ENCODE measurements at places on chromosomes 1 and 21. TPM values are rescaled to one million over a fixed set of nuclear protein-coding genes. Genes with fewer than 3 reads are reported as not detected.

GRCh38 chr1:29368936-29369932 is 132.9 kb downstream of the PTPRU start:
- no peaks in the 10 kb centered on the region for H3K27me3 ChIP-seq
- no peak overlapping the region for H3K4me3 ChIP-seq
- H3K27ac ChIP-seq: no peak overlapping the region

CYP4A11 gene
- total RNA-seq: not detected

DNA sequence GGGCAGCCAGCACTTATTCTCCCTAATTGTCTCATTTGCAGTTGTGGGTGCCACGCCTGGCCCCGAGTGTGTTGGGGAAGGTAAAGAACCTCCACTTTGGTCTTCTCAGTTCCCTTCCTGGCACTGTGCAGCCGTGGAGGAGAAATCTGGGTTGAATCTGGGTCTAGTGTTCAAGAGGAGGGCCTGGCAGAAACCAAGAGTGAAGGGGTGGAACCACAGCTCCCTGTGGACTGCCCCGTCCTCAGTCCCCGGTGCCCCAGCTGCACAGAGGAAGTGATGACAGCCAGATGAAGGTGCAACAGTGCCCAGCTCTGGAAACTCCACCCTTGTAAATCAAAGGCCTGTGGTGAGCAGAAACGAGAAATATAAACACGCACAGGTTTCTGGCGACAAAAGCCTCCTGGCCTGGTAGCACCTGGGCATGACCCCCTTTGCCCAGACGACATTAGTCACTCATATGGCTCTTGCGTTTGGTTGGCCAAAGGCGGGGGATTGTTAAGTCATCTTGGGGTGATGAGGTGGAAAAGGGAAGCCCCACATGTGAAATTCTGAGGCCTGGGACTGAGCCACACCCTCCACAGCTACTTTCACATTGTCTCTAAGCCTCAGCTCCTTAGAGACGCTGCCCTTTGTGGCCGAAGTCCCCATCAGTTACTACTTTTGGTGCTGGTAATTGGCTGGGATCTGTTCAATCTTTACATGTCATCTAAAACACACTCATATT is 4.2 kb upstream of the ECE1 start:
- no peak overlapping the region for H3K27ac ChIP-seq
- H3K36me3 ChIP-seq: no peaks in the 10 kb centered on the region
- peaks cover 31% of the 10 kb centered on the region for H3K4me1 ChIP-seq
- H3K27me3 ChIP-seq: no peaks in the 10 kb centered on the region
- H3K4me3 ChIP-seq: no peak overlapping the region

DNA sequence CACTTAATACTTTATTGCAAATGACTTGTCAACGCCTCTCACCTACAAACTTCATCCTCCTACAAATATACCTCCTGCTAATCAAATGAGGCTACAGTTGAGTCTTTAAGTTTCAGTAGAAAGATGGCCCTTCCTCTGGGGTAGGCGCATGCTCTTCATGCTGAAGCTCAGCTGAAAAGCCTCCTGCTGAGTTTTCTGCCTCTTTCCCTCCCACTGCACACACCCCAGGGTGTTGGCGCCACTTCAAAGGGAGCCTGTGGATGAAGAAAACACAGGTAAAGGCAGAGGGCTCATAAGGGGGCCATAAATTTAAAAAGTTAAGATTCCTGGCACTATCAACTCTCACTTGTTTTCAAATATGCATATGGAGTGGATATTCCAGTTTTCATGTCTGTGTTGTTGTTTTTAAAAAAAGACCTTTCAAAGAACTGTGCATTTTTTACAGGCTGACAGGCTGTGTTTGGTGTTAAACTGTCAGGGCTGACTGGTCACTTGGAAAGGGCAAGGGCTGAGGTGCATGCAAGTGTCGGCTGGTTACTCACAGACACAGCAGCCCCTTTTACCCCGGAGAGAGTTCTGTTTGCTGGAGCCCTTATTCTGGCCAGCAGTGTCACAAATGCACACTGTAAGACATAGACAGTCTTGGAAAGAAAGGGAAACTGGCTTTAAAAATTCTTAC is 42.9 kb upstream of the LGALS8 start:
- no peak for DNase-seq
- H3K27ac ChIP-seq: no peak overlapping the region
- no peak overlapping the region for H3K4me3 ChIP-seq
- H3K4me1 ChIP-seq: no peaks in the 10 kb centered on the region
- H3K27me3 ChIP-seq: no peaks in the 10 kb centered on the region
- no peaks in the 10 kb centered on the region for H3K36me3 ChIP-seq

- no peak for DNase-seq
- 0 out of 2 replicates have a peak overlapping the region, but pooled peaks have one; percentile 37 for H3K27ac ChIP-seq
- H3K36me3 ChIP-seq: no peaks in the 10 kb centered on the region
- peaks cover 56% of the 10 kb centered on the region for H3K4me1 ChIP-seq
- no peaks in the 10 kb centered on the region for H3K27me3 ChIP-seq
These were observed 54.7 kb downstream of the ROR1 start for GRCh38 chr1:63828322-63829044.

- H3K4me3 ChIP-seq: no peak overlapping the region
- H3K4me1 ChIP-seq: no peaks in the 10 kb centered on the region
- peak; percentile 66 for DNase-seq
- H3K36me3 ChIP-seq: no peaks in the 10 kb centered on the region
- H3K27me3 ChIP-seq: no peaks in the 10 kb centered on the region
These were observed 37.2 kb upstream of the SCCPDH start for GRCh38 chr1:246687002-246687401.

GRCh38 chr1:202200112-202200548 is 6.5 kb downstream of the LGR6 start:
- DNase-seq: peak; percentile 35
- H3K36me3 ChIP-seq: no peaks in the 10 kb centered on the region
- H3K4me1 ChIP-seq: peaks cover 4% of the 10 kb centered on the region
- H3K27ac ChIP-seq: no peak overlapping the region
- H3K27me3 ChIP-seq: peaks cover 8% of the 10 kb centered on the region
- H3K4me3 ChIP-seq: no peak overlapping the region

GRCh38 chr1:39657923-39658485 is 13.9 kb downstream of the NT5C1A start:
- peak; percentile 93 for DNase-seq
- H3K27me3 ChIP-seq: peaks cover 60% of the 10 kb centered on the region
- H3K4me1 ChIP-seq: 0 out of 2 replicates have a peak, but pooled peaks cover 6% of the 10 kb centered on the region
- no peak overlapping the region for H3K4me3 ChIP-seq
- no peak overlapping the region for H3K27ac ChIP-seq

- peaks cover 24% of the 10 kb centered on the region for H3K4me1 ChIP-seq
- no peaks in the 10 kb centered on the region for H3K36me3 ChIP-seq
- H3K4me3 ChIP-seq: peak overlapping the region; percentile 91
- DNase-seq: peak; percentile 49
- H3K27me3 ChIP-seq: no peaks in the 10 kb centered on the region
These were observed 773 bp upstream of the DDX59 start for GRCh38 chr1:200670242-200671118.

DNA sequence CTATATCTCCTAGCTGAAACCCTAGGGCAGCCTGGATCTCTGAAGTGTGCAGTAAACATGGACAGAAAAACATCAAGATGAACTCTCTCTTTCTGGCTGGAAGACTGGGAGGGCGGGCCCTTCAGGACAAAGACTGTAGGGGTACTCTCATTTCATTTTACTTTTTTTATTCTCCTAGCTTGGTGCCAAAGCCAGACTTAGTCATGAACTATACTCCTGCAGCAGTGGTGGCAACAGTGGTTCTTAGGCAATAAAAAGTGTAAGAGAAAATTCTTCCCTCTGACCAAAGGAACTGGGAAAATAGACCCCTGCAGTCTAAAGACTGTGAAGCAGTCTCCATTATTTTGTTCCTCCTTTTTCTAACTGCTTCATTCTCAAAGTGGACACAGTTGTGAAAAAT is 213.8 kb upstream of the JUN start:
- H3K4me3 ChIP-seq: no peak overlapping the region
- no peaks in the 10 kb centered on the region for H3K4me1 ChIP-seq
- no peak overlapping the region for H3K27ac ChIP-seq
- no peaks in the 10 kb centered on the region for H3K36me3 ChIP-seq
- H3K27me3 ChIP-seq: no peaks in the 10 kb centered on the region
- no peak for DNase-seq

MCOLN2 gene
- 10.9 TPM for total RNA-seq

DNA sequence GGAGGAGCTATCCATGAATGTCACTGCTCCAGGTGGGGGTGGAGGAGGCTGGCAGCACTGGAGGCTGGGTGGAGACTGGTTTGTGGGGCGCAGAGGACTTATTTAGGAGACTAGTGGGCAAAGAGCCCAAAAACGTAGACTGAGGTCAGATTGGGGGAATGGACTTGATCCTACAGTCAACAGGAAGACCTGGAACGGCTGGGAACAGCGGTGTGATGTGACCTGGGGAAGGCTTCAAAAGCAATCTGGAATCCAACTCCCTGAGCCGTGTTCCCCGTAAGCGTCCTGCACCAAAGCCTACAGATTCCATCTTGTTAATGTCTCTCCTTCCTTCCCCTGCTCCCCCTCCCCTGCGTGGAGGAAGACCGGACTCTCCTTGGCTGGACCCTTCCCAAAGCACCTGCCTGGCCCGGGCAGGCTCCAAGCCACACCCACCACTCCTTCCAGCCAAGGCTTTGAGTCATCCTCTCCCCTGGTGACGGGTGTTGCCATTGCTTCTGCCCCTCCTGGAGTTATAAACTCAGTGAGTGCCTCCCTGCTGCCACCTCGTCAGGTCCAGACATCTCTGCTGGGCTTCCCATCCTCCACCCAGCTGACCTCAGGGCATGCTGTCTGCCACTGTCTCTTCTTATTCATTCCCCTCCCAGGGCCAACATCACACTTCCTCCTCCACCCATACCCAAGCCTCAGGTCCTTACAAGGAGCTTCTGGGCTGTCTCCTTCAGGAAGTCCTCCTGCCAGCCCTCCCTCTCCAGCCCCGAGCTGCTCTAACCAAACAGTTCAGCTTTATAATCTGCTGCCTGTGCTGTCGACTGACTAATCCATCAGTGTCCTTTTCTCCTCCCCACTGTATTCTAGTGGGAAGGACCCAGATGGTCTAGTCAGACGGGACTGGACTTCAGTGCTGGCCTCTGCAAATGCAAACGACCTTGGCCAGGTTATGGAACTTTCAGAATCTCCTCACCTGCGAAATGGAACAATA is 1.6 kb upstream of the CLSTN1 start:
- peaks cover 25% of the 10 kb centered on the region for H3K4me1 ChIP-seq
- H3K4me3 ChIP-seq: peak overlapping the region; percentile 87
- DNase-seq: peak; percentile 77

SLC45A1 gene
- 2.3 TPM for total RNA-seq

DNA sequence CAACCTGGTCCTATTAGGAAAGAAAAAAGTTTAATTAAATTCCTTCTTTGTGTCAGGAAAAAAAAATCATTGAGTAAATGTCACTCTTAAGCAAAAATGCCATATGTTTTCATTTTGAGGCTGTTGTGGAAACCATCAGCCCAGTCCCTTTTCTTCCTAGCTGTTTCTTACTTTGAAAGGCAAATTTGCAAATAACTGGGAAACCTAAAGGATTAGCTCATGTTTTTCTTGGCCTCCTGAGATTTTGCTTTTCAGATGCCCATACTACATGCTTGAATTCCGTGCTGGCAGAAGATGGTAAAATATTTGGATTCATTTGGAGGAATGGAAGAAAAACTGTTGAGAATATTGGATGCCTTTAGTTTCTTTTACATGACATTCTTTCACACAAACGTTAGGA is 182.1 kb upstream of the ADAMTS5 start:
- no peak overlapping the region for H3K27ac ChIP-seq
- H3K4me3 ChIP-seq: no peak overlapping the region
- H3K27me3 ChIP-seq: no peaks in the 10 kb centered on the region
- DNase-seq: no peak

GRCh38 chr1:189434461-189434860 is 1043.2 kb downstream of the BRINP3 start:
- H3K4me1 ChIP-seq: no peaks in the 10 kb centered on the region
- no peak for DNase-seq
- H3K36me3 ChIP-seq: no peaks in the 10 kb centered on the region
- no peak overlapping the region for H3K27ac ChIP-seq

LGR6 gene
- 0.66 TPM for total RNA-seq

RGSL1 gene
- not detected for total RNA-seq

- no peaks in the 10 kb centered on the region for H3K4me1 ChIP-seq
- no peak overlapping the region for H3K27ac ChIP-seq
- H3K36me3 ChIP-seq: no peaks in the 10 kb centered on the region
- DNase-seq: no peak
These were observed 114.5 kb upstream of the PLXNA2 start for GRCh38 chr1:208358651-208359050.

- H3K36me3 ChIP-seq: no peaks in the 10 kb centered on the region
- H3K4me1 ChIP-seq: no peaks in the 10 kb centered on the region
- H3K4me3 ChIP-seq: no peak overlapping the region
- no peak for DNase-seq
These were observed 22.5 kb upstream of the MORC3 start for GRCh38 chr21:36297406-36297937.

- H3K27me3 ChIP-seq: no peaks in the 10 kb centered on the region
- H3K27ac ChIP-seq: peak overlapping the region; percentile 97
- DNase-seq: no peak
- peak overlapping the region; percentile 97 for H3K4me3 ChIP-seq
- no peaks in the 10 kb centered on the region for H3K36me3 ChIP-seq
These were observed 1.4 kb upstream of the VAMP4 start for GRCh38 chr1:171743081-171743870.

LY9 gene
- total RNA-seq: not detected

LCE1B gene
- total RNA-seq: not detected

TXNDC12 gene
- 60.9 TPM for total RNA-seq

TDRD10 gene
- not detected for total RNA-seq

DNA sequence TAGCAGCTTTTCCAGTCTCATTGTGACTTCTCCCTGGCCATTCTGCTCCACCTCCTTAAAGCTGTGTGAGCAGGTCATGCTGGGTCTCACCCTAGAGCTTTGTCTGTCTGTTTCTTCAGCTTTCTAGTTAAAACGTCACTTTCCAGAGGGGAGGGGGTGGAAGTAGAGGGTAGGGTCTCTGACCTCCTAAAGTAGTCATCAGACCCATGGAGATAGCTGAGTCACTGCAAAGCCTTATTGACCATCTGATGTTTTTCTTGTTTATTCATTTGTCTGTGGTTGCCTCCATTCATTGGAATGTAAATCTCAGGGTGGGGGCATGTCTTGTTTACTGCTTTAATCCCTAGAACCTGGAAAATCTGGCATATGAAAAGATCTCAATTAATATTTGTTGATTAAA is 52.7 kb downstream of the ELF3 start:
- H3K36me3 ChIP-seq: no peaks in the 10 kb centered on the region
- no peak overlapping the region for H3K4me3 ChIP-seq
- peak; percentile 38 for DNase-seq
- no peaks in the 10 kb centered on the region for H3K27me3 ChIP-seq
- H3K27ac ChIP-seq: 0 out of 2 replicates have a peak overlapping the region, but pooled peaks have one; percentile 48

All from GM23338 (cell line).